Activated CD4-positive, alpha-beta T cell treated with anti-CD3 and anti-CD28 coated beads, Interleukin-2, amount 50 U/mL, for 48 hours (primary cell): ENCODE measurements at places on chromosomes 5 and 9.

GRCh38 chr9:77251050-77251449, 73.7 kb downstream of the VPS13A start:
- DNase-seq = no peak

DNA sequence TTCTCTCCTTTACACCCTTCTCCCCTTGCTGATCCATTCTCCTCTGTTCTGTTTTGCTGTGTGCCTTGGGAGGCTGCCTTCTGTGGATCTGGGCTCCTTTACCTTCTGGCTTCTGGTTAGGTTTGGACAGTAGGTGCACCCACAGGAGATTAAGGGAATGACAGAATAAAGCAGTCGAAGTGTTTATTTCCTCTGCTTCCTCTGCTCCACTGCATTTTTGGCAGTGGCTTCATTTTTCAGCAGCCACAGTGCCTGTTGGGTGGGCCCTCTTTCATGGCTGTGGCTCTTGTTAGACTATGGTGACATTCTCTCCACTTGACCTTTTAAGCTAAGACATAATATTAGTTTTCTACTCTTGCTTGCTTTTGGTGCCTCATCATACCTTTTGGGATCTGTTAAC, 144.1 kb downstream of the CCDC171 start:
- DNase-seq = no peak

GRCh38 chr5:150121448-150122157, 34.0 kb downstream of the PDGFRB start:
- DNase-seq = no peak

GRCh38 chr5:33941090-33941489, 4.9 kb downstream of the RXFP3 start:
- DNase-seq = no peak

DNA sequence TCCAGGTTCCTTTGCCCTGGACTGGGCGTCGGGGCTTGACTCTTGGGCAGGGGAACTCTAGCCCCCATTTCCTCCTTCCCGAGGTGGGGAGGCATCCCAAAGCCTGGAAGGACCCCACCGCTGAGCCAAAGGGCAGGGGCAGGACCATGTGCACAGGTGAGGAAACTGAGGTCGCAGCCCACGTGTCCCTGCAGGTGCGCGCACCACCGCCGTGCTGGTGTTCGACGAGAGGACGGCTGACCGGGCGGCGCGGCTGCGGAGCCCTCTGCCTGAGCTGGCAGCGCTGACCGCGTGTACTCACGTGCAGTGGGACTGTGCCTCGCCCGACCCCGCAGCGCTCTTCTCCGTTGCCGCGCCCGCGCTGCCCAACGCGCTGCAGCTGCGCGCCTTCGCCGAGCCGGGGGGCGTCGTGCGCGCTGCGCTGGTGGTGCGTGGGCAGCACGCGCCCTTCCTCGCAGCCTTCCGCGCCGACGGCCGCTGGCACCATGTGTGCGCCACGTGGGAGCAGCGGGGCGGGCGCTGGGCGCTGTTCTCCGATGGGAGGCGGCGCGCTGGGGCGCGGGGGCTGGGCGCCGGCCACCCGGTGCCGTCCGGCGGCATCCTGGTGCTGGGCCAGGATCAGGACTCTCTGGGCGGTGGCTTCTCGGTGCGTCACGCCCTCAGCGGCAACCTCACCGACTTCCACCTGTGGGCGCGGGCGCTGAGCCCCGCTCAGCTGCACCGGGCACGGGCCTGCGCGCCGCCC, 2.8 kb downstream of the ADGRD2 start:
- no peak for DNase-seq

GRCh38 chr9:120507936-120508510, 71.9 kb downstream of the CDK5RAP2 start:
- DNase-seq = no peak

DNA sequence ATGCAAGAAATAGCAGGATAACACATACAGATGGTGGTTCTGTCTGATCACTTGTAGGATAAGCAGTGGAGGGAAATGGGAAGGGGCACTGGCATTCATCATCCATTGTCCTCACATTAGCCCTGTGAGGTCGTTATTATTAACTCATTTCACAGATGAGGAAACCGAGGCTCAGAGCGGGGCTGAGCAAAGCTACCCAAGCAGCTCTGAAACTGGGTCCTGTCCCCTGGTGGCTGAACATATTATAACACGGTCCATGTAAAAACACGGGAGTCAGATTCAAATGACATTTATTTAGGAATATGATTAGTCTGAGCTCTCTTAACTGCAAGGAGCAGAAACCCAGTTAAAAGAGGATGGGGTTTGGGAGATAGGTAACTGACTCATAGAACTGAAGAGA, 43.1 kb downstream of the HRH2 start:
- no peak for DNase-seq

GRCh38 chr5:43530648-43531047, 15.7 kb upstream of the C5orf34 start:
- no peak for DNase-seq

- no peak for DNase-seq
Measured at GRCh38 chr9:4559261-4560182, 69.3 kb downstream of the SLC1A1 start.
